NCI-H345 (cell line): ENCODE measurements at places on chromosomes 2 and 18.

DNA sequence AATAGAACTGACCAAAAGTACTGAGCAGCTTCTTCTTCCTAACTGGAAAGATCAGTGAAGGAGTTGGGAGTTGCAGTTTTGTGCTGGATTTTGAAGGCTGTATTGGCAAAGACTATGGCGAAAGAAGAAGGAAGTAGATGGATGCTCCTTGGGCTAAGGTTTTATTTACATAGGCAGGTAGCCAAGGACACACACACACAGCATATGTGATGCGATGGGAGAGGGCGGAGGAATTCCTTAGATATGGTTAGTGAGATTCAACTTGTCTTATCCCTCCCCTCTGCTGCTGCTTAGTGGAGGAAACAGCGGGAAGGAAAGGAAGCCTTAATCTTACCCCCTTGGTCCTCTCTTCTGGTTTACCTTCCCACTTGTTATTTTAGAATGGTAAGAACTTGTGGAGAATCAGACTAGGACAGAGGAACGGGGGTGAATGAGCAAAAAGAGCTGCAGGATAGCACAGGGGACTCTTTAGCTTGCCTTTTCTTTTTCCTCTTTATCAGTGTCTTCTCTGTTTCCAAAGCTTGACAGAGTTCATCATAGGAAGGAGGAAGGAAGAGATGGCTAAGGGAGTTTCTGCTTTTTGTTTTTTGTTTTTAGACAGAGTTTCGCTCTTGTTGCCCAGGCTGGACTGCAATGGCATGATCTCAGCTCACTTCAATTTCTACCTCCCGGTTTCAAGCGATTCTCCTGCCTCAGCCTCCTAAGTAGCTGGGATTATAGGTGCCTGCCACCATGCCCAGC, 87.9 kb downstream of the OSBPL6 start:
- no peak for DNase-seq

DNA sequence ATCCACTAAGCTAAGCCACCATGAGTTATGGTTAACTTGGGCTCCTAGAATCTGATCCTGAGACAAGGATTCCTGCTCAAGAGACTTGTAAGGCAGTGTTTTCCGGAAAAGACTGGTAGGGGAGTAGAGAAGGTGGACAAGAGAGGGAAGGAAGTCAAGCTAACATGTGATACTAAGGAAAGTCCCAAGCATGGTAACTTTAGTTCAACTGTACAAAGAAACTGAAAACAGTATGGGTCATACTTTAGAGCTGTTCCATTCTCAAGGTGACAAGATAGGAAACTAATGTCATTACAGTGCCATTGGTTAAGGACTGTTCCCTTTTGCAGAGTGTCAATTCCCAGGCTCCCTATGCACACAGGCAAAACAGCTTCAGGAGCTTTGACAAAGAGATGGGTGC, 5.8 kb downstream of the MYO5B start:
- DNase-seq, result no peak

DNA sequence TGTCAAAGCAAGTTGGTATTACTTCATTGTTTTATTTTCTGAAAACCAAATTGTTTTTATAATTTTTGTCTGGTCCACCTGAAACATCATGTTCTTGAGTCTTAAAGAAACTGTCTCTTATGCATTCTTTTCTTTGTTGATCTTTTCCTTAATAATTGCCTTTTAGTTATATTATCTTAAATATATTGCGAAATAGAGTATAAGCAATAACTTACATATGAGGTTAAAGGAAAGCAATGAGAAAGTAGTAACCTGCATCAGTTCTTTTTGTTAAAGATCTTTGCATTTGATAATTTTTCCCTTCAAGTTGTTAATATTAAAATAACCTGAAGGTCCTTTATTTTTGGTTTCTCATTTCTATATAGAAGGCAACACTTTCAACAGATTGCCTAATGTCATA, 315.0 kb downstream of the CTNNA2 start:
- DNase-seq, result no peak

GRCh38 chr2:236663287-236664101, 93.9 kb downstream of the ACKR3 start:
- DNase-seq, result no peak

DNA sequence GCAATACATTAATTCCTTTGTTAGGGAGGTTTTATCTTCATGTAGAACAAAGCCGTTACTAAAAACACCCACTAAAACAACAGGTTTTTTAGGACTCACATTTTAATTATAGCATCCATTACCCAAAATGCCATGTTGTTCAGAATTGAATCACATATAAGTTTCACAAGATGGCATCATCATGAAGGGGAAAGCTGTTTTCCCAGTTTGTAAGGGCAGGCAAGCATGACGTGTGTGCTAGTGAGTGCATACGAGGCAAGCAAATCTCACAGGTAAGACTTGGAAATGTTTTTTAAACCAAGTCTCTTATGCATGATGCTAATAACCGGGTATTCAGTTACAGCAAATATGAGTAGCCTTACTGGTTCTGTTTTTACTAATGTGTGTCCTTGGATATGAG, 111.8 kb upstream of the NFATC1 start:
- no peak for DNase-seq

DNA sequence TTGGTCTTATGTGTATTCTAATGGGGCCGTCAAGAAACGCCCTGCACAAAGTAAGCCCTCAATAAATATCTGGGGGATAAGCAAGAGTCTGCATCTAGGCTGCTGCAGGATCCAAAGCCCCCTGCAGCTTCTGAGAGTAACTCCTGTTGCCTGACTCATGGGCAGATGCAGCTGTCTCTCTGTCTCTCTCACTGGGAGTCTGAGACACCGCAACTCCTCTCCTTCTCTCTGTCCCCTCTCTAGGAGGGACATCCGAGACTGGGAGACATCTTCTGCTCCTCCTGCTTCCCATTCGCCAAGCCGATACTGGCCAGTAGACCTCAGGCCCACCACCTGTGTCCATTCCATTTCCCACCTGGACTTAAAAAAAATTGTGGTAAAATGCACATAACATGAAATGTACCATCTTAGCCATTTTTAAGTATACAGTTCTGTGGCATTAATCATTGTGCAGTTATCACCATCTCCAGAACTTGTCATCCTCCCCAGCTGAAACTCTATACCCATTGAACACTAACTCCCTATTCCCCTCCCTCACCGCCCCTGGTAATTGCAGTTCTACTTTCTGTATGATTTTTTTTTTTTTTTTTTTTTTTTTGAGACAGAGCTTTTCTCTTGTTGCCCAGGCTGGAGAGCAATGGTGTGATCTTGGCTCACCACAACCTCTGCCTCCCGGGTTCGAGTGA, 20.1 kb downstream of the DYSF start:
- DNase-seq, result no peak

DNA sequence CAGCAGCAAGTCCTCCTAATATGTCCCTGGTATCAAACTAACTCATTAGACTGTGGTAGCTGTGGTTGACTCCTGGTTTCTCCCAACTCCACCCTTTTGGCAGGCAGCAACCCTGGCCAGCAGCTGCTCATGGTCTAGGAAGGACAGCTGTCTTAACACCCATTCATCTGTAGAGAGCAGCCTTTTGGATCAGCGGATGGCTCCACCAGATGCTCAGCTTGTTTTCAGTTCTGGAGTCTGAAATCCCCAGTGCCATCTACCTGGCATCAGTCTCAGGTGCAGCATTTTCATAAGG, 100.5 kb downstream of the SPOPL start:
- peak; percentile 32 for DNase-seq

GRCh38 chr2:234989183-234989701, 37.4 kb downstream of the SH3BP4 start:
- peak; percentile 45 for DNase-seq

- no peak for DNase-seq
These were observed 24.2 kb downstream of the BCL11A start for GRCh38 chr2:60529136-60529784.

GRCh38 chr2:162258169-162258568, 14.9 kb upstream of the FAP start:
- no peak for DNase-seq

DNA sequence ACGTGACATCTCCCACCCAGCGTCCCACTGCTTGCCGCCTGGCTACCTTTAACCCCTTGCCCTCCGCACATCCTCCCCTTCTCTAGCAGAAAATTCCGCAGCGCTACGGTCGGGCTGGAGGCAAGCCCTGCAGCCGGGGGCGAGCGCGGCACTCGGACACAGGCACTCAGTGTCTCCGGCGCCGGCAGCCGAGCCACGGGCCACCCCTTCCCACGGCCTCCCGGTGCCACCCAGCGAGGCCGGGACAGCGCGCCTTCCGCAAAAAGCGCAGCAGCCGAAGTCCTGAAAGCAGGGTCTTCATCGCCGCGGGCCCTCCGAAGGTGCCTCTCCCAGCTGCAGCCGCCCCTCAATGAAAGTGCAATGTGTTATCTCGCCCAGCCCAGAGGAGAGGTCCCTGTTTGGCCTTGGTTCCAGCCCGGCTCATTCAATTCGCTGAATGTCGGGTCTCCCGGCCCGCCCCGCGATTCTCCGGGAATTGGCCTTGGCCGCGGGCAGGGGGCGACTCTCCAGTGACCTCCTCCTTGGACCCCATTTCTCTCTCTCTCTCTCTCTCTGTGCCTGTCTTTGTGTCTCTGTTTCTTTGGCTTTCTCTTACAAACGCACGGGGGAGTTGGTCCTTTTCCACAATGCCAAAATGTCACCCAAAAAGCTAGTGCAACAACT, 1.1 kb downstream of the DLGAP1 start:
- no peak for DNase-seq

GRCh38 chr2:138762533-138762932, 17.7 kb downstream of the NXPH2 start:
- no peak for DNase-seq

DNA sequence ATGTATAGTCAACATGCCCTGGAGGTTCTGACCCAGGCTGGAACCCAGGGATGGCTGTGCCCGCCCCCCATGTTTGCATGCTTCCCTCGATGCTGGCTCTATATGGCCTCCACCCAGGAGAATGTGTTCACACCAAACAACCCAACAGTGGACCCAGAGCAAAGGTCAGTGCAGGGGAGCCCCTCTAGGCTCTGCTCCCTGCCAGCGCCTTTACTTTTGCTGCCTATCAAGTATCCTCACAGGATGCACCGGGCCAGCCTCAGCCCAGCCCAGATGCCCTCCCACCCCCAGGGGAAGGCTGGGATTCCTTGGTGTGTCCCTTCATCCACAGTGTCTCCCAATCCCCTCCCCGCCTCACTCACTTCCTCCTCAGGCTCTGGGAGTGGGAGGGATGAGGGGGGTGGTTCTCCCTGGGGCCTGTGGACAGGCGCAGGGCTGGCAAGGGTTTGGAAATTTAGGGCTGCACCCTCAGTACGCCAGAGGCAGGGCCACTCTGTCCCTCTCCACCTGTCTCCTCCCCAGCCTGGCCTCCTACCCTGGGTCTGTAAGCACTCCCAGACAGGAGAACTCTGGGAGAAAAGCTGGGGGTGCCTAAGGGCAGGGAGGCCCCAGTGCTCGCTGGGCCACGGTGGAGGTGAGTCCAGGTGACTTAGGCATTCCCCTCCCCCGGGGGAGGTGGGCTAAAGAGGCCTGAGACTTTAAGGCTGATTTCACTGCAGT, 2.3 kb downstream of the ATP6V1B1 start:
- no peak for DNase-seq

GRCh38 chr2:80482276-80482675, 177.7 kb upstream of the LRRTM1 start:
- no peak for DNase-seq

- DNase-seq, result no peak
These were observed 114.2 kb downstream of the SGPP2 start for GRCh38 chr2:222538535-222538934.

- no peak for DNase-seq
These were observed 36.6 kb downstream of the ARL6IP6 start for GRCh38 chr2:152755029-152755428.

DNA sequence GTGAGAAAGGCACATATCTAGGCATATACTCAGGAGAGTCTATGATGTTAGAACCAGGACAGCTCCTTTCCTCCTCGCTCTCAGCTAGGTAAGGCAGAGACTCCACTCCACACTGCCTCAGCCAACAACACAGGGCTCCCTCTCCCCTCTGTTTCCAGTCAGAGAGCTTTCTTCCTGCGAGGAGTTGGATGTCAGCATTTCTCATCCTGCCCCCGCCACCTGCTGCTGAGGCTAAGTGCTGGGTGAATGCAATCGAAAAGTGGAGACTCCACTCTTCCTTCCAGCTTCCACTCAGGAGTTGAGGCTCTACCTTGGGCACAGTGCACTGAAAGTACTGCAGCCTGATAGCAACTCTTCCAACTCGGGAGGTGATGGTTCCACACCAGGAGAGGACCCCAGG, 177.2 kb upstream of the RAB6C start:
- DNase-seq, result peak; percentile 52

DNA sequence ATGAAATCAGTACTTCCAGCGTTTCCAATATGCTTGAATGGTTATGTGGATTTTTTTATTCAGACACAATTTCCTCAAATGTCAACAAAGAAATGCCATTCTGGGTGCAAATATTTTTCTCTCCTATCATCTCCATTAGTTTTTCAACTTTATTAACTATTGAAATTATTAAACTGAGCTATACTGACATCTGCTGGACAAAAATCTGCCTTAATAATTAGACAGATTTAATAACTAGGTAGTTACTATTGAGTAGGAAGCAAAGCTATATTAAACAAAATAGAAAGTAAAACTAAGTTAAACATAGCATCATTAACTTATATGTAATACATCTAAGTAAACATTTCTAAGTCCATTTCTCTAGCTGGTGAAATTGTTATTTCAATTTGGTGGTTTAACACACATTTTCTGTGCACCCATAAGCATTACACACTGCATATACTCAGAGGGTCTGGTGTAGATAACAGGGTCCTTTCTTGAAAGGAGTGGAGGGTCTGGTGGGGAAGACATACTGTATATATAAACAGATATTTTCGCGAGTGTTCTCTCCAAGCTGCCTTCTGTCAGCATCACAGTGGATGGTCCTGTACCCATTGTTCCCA, 77.0 kb downstream of the LANCL1 start:
- peak; percentile 4 for DNase-seq

- DNase-seq, result no peak
These were observed 182.6 kb downstream of the ZNF804A start for GRCh38 chr2:184780944-184781343.

- DNase-seq, result no peak
These were observed 548.1 kb downstream of the ADCYAP1 start for GRCh38 chr18:1452821-1453220.

GRCh38 chr18:61541673-61542072, 208.4 kb downstream of the CDH20 start:
- no peak for DNase-seq

GRCh38 chr2:124171472-124172063, 146.5 kb downstream of the CNTNAP5 start:
- DNase-seq, result no peak

- no peak for DNase-seq
These were observed 307.3 kb downstream of the GBX2 start for GRCh38 chr2:235860871-235861270.
